ENCODE measurements at places on chromosomes 3 and 15.

- DNase-seq, result peak; percentile 57
These were observed 11.5 kb downstream of the ZIC4 start for GRCh38 chr3:147394884-147395225.

GRCh38 chr15:58840048-58840447 is 68.9 kb downstream of the MINDY2 start:
- DNase-seq, result no peak

GRCh38 chr15:63476229-63476632 is 28.2 kb upstream of the USP3 start:
- peak; percentile 95 for DNase-seq

GRCh38 chr15:52361975-52362494 is 66.4 kb upstream of the MYO5C start:
- DNase-seq, result no peak

DNA sequence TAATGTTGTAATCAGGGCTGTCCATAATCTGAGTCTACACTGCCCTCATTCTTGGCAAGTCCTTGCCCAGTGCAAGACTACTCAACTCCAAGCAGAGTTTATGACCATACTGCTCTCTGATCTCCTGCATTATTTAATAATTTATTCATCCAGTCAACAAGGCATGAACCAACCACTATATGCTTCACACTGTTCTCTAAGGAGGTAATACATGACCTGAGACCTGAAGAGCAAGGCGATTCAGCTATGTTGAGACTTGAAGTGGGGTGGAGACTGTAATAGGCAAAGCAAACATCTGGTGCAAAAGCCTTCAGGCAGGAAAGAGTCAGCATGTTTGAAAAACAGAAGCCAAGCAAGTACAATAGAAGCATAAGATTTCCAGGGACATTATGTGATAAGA is 1362.8 kb downstream of the ROBO2 start:
- DNase-seq, result no peak

GRCh38 chr15:57251308-57251707 is 125.0 kb upstream of the CGNL1 start:
- peak; percentile 29 for DNase-seq

- peak; percentile 80 for DNase-seq
These were observed 479.4 kb downstream of the NTRK3 start for GRCh38 chr15:87777054-87777561.

DNA sequence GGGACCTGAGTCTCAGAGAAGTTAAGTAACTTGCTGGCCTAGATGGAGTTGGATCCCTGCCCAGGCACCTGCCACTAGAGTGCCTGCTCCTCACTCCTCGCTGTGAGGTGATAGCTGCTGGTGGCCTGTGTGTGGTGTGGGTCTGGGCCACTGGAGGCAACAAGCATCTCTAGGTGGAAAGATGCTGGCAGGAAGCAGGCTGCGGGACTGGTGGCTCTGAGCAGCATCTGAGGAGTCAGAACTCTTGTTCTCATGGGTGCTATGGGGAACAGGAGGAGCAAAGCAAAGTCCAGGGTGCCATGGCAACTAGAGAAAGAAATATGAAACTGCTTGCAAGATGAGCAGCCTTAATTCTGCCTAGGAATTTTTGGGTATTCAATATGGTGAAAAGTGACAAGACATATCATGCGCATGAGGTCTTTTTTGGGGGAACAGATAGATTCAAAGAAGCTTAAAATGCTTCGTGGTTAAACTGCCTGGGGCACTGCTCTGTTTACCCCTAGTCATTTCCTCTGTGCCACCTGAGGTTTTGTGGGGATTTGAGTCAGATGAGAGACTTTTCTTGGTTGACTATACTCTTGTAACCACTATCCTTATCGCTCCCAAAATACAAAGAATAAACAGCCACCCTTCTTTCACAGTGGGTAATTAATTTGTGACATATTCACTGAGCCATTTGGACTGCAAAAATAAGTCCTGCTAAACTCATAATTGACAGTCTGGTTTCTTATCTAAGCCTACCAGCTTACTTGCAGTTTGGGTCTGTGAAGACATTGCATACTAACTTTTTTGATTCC is 50.3 kb downstream of the MED12L start:
- no peak for DNase-seq

DNA sequence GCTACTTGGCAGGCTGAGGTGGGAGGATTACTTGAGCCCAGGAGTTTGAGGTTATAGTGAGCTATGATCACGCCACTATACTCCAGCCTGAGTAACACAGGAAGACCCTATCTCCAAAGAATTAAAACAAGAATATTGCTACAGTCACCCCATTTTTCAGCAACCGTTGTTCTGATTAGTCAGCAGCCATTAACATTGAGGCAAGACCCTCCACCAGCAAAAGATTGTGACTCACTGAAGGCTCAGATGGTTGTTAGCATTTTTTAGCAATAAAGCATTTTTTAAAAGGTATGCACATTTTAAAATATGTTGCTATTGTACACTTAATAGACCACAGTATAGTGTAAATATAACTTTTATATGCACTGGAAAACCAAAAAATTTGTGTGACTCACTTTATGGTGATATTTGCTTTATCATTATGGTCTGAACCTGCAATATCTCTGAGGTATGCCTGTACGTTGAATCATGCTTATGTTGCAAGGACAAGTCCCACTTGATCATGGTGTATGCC is 492.6 kb downstream of the SQOR start:
- DNase-seq, result peak; percentile 19

- DNase-seq, result no peak
These were observed 58.3 kb upstream of the TMEM115 start for GRCh38 chr3:50417637-50418033.

DNA sequence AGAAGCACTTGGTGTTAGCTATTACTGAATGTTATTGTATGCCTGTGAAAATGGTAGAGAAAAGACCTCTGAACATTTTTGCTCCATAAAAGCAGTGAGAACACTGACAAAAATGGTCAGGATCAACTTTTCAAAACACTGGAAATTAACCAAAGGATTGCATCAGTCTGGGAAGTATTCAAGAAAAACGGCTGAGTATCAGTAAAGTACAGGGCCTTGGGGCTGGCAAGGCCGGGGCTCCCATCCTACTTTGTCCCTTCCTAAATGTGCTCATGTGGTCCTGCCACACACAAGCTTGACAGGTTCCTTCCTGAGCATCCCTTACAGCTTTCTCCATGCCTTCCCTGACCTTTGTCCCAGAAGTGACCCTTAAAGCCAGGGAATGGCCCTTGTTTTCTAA is 84.0 kb downstream of the CFAP20DC start:
- DNase-seq, result peak; percentile 49

DNA sequence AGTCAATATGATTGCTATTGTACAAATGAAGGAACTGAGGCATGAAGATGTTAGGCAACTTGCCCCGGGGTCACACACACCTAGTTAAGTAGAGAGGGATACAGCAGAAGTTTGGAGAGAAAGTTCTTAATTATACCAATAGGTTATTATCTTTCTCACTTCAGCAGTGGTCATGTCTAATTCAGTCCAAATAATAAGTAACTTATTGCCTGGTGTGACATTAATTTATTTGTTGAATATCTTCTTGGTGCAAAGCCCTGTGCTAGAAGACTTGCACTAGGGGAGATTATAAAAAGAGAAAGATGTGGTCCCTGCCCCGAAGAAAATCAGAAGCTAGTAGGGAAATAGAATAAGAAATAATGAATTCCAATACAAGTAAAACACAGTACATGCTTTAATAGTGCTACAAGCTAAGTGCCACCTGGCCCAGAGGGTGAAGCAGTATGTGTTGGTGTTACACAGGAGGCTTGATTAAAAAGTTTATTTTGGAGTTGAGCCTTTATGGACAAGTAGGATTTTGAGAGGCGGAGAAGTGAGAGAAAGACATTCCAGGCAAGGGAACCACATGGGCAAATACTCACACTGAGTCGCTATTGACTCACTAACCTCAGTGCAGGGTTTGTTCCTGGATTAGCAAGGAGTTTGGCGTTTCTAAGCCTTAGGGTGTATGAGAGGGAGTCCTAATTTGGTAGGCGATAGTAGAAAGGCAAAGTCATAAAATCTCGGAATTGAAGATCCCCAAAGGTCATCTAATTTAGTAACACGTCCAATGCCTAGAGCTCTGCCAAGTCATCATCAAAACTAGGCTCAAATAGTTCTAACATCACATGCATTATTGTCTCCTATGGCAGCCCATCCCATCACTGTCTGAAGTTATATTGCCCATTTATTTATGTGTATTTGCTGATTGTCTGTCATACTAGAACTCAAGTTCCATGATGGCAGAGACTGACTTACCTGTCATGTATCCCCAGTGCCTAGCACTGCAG is 19.2 kb upstream of the GSK3B start:
- DNase-seq, result peak; percentile 63

- DNase-seq, result no peak
These were observed 33.5 kb upstream of the PDZRN3 start for GRCh38 chr3:73658227-73658626.

DNA sequence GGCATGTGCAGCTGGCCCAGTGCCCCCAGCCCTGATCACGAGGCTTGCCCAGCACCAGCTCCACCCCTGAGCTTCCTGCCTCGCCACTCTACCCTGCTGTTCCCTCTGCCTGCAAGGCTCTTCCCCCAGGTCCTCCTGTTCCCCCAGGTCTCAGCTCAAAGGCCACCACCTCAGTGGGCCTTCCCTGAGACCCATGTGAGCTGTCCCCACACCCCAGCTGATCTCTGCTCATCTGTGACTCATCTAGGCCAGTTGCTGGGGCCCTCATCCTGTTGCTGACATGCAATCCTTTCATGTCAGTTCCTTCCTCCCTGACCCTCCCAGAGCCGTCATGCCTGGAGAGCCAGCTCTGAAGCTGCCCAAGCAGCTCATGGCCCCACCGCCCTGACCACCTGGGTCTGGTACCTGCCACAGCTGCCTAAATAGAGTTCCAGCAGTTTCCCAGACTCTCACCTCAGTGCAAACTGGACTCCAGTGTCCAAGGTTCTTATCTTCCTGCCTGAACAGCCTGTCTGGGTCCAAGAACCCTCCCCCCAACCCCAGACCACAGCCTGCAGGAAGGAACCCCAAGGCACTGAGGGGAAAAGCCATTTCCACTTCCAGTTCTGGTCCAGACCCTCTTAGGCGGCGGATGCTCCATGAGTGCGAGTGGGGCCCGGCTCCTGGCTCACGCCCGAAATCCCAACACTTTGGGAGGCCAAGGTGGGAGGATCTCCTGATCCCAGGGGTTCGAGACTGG is 116.6 kb upstream of the IQSEC1 start:
- no peak for DNase-seq

DNA sequence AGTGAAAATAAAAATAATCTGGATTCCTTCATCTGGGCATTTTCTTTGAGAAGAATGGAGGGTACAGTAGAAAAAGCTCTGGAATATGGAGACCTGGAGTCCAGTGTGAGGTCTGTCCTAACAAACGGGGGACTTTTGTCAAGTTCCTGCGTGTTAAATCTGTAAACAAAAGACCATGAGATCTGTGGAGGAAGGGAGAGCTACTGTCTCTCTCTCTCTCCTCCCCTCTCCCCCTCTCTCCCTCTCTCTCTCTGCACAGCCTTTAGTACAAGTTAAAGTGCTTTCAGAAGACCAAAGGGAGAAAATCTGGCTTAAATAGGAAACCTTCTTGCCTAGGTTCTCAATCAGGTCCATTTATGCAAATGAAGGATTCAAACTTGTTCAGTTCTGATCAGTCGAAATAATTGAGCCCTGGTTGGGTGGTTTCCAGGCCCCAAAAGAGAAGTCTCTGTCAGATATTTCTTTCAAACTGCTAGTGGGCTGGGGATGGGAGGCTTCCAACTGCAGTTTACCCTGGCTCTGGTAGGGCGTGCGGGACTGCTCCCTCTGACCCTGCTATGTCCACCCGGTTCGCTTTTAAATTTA is 103.7 kb downstream of the SV2B start:
- no peak for DNase-seq

GRCh38 chr15:44250566-44251205 is 37.8 kb upstream of the GOLM2 start:
- no peak for DNase-seq

GRCh38 chr3:194321693-194322640 is 29.2 kb downstream of the CPN2 start:
- DNase-seq, result no peak

DNA sequence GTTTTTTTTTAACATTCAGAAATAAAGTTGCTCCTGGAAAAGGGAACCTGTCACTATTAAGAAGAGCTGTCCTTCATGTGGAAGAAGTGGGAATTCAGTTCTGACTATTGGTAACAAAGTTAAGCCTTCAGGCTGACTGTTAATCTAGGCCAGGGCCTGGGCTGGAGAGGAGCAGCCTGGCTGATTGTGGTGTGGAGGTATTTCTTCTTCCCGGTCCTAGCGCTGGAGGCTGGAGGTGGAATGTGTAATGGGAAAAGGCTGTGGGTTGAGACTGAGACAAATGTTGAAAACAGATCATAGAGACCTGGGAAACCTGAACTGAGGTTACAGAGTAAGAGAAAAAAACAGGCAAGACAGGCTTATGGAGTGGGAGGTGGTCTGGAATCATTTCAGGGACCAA is 23.8 kb upstream of the SH3BP5 start:
- no peak for DNase-seq

DNA sequence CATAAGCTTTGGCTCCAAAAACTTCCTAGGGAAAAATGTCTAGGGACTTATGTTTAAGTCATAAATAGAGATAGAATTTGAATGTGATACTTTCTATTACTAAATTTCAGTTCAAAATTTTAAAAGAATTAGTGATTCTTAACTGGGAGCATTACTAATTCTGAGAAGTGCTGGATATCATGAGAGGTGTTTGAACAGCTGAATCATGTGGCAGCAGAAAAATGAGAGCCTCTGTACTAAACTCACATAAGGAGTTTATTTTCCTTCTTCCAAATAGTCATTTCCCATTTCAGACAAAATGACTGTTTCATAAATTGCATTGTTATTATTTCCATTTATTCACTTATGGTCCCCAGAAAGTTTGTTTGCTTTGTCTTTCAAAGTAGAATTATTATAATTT is 62.7 kb downstream of the SLMAP start:
- no peak for DNase-seq

DNA sequence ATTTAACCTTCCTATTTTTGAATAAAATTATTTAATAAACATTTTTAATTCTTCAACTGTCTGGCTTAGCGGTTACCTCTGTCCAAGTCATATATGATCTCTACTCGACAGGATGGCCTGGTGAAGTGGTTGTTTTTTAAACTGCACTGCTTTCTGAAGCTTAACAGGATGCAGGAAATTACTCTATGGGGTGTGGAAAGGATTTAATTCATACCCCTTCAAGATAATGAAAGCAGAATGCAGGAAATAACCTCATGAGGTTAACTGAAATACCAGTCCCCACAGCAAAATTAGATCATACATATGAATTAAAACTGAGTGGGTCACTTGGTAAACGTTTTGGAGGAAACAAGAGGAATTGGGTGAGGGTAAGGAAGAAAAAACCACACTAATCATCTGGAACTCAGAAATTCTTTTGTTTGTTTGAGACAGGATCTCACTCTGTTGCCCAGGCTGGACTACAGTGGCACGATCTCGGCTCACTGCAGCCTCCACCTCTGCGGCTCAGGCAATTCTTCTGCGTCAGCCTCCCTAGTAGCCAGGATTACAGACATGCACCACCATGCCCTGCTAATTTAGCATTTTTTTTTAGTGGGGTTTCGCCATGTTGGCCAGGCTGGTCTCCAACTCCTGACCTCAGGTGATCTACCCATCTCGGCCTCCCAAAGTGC is 50.1 kb downstream of the LYSMD4 start:
- DNase-seq, result peak; percentile 43

GRCh38 chr3:52054661-52055511 is 1.5 kb downstream of the DUSP7 start:
- no peak for DNase-seq
